HL-60 (cell line): ENCODE measurements at places on chromosomes 11 and 22.

GRCh38 chr11:303363-303762, 4.0 kb upstream of the IFITM5 start:
- no peak for DNase-seq

DNA sequence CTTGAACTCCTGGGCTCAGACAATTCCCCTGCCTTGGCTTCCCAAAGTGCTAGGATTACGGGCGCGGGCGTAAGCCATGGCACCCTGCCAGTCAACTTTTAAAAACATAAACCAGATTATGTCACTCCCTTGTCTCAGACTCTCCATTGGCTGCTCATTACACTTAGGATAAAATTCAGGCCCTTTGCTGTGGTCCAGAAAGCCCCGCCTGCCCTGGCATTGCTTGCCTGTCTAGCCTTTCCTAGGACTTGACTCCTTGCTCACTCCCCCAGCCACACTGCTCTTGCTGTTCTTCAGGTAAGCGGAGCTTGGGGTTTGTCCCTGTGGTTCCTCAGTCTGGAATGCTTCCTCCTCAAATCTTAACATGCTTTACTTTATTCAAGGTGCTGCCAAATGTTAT, 30.5 kb downstream of the DIXDC1 start:
- no peak for DNase-seq

- no peak for DNase-seq
Measured at GRCh38 chr11:34957606-34958005, 41.2 kb downstream of the PDHX start.

DNA sequence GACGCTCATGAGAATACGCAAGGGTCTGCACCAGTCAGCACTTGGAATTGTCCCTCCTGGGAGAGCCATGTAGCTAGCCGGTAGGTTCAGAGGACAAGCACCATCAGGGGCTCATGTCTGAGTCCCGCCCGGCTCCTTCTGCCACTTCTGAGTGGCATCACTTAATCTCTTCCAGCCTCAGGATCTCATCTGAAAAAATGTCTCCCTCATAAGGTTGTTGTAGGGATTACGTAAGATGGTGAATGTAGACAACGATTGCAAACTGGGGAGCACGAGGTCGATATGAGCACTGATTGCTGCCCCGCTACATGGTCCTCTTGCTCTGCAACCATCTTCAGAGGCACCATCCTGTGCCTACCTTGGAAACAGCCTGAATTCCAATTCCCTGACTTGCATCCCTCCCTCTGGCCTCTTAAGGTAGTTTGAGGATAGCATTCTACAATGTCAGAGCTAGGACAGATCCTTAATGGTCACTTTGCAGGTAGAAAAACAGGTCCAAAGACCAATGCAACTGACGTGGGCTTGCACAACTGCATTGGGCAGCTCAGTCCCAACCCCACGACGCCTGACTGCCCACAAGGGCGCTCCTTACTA, 115.8 kb upstream of the TMEM45B start:
- no peak for DNase-seq

DNA sequence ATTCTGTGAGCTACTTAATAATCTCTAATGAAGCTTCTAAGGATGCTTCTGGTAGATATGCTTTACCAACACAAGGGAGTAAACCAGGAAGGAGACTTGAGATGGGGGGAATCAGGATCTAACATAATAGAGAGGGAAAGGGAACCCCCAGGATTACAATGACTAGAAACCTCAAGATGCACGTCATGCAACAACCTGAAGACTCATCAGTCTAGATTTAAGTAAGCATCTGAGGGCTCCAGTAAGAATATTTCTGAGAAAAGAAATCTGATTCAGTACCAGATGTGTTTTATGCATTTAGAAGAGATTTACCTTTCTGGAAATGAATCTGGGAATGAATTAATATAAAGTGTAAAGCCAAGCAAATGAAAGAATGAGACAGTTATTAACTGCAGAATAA, 15.2 kb downstream of the KDM4D start:
- no peak for DNase-seq

DNA sequence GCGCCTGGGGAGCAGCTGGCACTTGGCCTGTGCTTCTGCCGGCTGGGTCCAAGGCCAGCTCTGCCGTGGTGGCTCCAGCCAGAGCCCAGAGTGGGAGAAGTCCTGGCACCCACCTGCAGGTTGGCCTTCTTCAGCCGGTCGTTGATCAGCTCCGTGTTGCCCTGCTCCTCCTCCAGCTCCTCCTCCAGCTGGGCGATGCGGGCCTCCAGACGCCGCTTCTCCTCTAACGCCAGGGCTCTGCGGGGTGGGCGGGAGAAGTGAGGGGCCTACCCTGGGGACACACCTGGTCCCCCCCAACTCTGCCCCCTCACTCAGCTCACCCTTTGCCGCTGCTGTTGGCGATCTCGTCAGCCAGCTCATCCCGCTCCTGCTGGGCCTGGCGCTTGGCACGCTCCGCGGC, 32.6 kb downstream of the APOL1 start:
- no peak for DNase-seq

- no peak for DNase-seq
Measured at GRCh38 chr22:30573594-30574094, 821 bp downstream of the GAL3ST1 start.

DNA sequence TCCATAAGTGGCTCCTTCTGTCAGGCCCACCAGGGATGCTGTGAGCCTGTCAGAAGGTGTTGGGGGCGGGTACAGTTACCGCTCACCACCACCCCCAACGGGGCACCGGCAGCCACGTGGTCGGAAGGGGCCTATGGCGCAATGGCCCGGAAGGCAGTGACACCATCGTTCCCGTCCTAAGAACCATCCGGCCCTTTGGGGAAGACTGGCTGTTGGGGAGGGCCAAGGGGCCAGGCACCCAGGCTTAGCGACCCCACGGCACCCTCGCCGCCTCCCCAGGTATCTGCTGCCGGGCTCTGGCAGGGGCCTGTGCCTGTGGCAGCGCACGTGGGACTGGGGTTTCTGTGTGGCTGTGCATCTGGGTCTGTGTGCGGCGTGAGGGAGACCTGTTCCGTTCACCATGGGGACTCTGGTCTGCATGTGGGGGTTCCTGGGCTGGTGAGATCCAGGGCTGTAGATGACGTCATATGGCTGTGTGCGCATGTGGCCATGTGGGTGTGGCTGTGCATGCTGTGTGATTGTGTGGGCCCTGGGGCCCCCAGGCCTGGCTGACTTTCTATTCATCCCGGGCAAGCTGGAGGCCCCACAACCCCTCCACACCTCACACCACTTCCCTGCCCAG, 717 bp downstream of the OSM start:
- peak; percentile 92 for DNase-seq

- peak; percentile 89 for DNase-seq
Measured at GRCh38 chr22:22207845-22208564, 36.6 kb upstream of the VPREB1 start.

DNA sequence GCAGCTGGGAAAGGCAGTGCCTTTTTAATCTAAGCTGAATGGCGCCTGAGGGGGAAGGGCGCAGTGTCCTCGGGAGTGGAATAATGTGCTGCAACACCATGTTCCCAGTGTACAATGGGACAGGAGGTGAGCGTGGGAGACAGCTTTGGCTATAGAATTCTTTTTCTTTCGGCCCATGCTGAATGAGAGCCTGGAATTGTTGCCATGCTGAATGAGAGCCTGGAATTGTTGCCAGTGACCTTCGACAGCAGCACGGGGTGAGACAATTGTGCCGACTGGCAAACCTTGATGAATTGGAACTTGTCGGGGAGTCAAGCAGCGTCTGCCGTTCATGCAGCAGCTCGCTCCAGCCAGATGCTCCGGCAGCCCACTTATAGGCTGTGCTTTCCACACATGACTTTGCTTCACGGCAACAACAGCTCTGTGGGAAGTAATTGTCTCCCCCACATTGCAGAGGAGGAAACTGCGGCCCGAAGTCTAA, 141.4 kb upstream of the E2F8 start:
- DNase-seq, result no peak

DNA sequence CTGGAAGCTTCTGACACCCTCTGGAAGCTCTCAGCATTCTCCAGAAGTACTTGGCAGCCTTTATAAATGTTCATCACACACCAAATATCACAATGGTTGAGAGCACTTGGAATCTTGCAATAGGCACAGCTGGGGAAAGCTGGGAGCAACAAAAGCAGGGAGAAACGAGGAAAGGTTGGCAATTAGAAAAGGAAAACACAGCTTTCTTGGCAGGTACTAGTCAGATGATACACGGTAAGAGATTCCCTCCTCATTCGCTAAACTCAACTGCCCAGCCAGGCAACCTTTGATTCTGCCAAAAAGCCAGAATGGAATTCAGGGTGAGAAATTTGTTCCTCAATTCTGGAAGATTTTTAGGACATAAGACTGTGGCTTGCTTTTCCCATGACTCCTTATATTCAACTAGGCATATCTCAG, 576.9 kb upstream of the ANO5 start:
- DNase-seq, result no peak

DNA sequence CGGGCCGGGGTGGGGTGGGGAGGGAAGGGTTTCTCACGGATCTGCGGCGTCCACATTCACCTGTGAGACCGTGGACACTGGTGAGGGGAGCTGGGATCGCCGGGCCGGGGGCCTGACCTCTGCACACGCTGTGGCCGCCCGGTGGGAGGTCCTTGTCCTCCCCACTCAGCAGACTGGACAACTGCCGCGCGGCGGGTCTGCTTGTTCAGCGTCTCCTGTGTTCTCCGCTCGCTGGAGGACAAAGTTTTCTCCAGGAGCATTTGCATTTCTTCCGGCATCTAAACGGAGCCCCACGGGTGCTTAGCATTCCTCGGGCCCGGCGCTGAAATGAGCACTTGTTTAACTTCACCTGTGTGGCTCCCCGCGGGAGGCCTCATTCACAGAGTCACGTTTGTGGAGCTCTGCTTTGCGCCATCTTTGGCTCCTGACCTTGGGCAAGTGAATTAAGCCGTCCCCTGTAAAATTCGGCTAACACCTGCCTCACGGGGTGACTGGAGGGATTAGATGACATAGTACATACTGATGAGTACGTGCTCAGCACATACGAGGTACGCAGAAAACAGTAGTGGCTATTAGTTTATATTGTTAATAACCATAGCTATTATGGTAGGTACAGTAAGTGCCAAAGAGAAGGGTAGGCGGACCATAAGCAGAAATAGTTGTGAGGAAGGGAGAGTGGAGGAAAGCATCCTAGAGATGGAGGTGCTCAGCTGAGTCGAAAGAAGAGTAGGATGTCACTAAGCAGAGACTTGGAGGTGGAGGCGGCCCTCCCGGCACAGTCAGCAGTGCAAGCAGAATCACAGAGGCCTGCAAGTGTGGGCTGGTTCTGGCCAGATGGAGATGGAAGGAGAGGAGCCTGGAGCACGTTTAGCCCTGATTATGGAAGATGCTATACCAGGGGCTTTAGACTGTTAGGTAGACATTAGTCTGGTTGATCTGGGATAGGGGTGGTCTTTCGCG, 885 bp downstream of the TRMU start:
- DNase-seq, result no peak

GRCh38 chr11:85811624-85812023, 683 bp upstream of the SYTL2 start:
- DNase-seq, result no peak

GRCh38 chr11:128116885-128117284, 470.5 kb downstream of the ETS1 start:
- no peak for DNase-seq

- DNase-seq, result no peak
Measured at GRCh38 chr11:82560836-82561235, 172.8 kb downstream of the FAM181B start.

DNA sequence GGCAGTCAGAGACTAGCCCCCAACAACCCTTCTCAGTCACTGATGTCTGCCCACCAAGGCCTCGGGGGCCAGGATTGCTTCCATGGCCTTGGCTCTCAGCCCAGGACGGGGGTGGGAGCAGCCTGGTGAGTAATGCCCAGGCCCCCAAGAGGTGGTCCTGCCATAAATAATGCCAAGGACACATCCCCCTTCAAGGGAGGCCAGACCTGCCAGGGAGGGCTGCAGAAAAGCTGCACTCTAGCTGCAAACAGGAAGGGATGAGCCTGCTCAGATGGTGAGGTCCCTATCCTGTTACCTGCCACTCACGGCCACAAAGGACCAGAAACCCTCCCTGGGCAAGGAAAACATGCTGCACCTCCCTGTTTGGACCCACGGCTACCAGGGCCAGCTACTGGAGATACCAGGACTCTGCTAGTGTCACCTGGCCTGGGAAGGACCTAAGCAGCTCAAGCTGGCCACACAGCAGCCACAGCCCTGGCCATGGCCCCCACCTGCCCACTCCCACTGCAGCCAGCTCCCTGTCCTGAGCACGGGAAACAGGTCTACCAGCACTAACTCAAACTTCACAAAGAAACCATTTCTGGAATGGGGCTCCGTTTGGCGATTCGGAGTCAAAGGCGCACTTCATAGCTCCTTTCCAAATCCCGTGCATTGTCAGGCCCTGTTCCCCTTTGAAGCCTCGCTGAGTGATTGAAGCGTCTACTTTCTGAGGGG, 12.1 kb downstream of the GNB1L start:
- DNase-seq, result no peak

DNA sequence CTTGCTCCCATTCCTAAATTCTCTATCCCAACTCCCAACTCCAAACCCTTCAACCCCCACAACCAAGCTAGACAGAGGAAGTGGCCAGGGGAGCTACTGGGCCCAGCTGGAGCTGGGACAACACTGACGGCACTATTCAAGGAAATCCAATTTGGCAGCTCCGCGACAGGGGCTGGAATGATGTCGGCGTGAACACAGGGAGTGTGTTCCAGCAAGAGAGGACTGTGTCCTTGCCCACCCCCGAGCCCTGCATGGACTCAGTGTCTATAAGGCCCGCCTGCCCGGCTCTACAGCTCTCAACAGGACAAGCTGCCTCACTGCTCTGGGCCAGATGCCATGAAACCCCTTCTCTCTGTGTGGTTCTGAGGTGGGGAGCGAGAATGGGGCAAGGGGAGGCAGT, 11.3 kb downstream of the PCSK7 start:
- DNase-seq, result no peak

DNA sequence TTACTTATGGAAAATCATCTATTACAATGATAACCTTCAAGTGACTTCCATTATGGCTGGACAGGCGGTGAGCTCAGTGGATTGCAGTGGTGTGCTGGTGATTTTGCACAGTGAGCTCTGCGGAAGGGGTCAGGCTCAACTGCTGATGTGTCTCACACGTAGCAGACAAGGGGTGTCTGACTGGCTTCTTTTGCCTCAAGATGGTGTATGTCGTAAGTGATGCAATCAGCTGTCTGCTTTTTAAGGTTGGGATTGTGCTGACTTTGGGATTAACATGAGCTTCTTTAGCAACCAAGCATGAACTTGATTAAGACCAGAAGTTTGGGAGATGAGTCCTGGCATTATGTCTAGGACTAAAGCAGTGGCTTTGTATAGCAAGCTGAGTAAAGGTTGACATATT, 49.5 kb downstream of the POLD3 start:
- no peak for DNase-seq

DNA sequence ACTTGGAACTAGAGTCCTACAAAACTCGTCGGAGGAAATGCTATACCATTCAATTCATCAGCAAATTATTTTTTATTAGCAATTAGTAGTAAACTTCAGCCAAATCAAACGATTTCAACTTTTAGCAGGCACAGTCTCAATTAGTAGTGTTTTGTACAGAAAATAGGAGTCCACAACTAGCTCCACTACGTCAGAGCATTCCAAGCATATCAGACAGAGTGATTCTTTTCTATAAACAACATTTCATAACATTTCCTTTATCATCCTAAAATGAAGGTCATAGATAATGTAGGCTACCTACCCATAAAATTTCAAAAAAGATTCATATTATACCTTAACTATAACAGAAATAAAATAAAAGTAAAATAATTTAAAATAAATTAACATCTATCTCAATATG, 169.9 kb downstream of the KIF18A start:
- no peak for DNase-seq
